Endothelial cell of umbilical vein (primary cell): ENCODE measurements at places on chromosomes 4 and X. TPM values are rescaled to one million over a fixed set of nuclear protein-coding genes. Genes with fewer than 3 reads are reported as not detected.

The GAGE12H gene
- total RNA-seq = not detected in 2 replicates

The NEXMIF gene
- not detected in 2 replicates for total RNA-seq

The RHOXF2 gene
- total RNA-seq = not detected in 2 replicates

The FHDC1 gene
- total RNA-seq = 0.12 and 0.18 TPM in 2 replicates

The RNF128 gene
- total RNA-seq = not detected in 2 replicates

The ZMAT1 gene
- 3.7 and 4.3 TPM in 2 replicates for total RNA-seq

The SPIN4 gene
- total RNA-seq = 5.8 and 7.5 TPM in 2 replicates

The SMPX gene
- total RNA-seq = not detected in 2 replicates

The RHOXF1 gene
- not detected in 2 replicates for total RNA-seq

The CSN1S1 gene
- total RNA-seq = not detected in 2 replicates

The RBMX2 gene
- total RNA-seq = 21.1 and 21.9 TPM in 2 replicates

The UGT2B28 gene
- total RNA-seq = not detected in 2 replicates

The SPANXB1 gene
- total RNA-seq = not detected in 2 replicates

The TLR10 gene
- not detected in 2 replicates for total RNA-seq

The LRBA gene
- 35.1 and 38.7 TPM in 2 replicates for total RNA-seq

The TIGD4 gene
- 0.14 and 0.18 TPM in 2 replicates for total RNA-seq

The ADRA2C gene
- total RNA-seq = 0.40 TPM in 1 of 2 replicates, not detected in the other

The SMAD1 gene
- total RNA-seq = 93.5 and 101 TPM in 2 replicates

The C1GALT1C1 gene
- total RNA-seq = 32.9 and 34.6 TPM in 2 replicates

The GLOD5 gene
- not detected in 2 replicates for total RNA-seq

The MTTP gene
- total RNA-seq = not detected in 2 replicates

The BOD1L1 gene
- total RNA-seq = 27.5 and 31.2 TPM in 2 replicates

The VCX2 gene
- not detected in 2 replicates for total RNA-seq

The DDIT4L gene
- total RNA-seq = 1.4 and 2.0 TPM in 2 replicates
